Germinal center (tissue), 1 donor: ENCODE measurements at places on chromosomes 11 and 22.

DNA sequence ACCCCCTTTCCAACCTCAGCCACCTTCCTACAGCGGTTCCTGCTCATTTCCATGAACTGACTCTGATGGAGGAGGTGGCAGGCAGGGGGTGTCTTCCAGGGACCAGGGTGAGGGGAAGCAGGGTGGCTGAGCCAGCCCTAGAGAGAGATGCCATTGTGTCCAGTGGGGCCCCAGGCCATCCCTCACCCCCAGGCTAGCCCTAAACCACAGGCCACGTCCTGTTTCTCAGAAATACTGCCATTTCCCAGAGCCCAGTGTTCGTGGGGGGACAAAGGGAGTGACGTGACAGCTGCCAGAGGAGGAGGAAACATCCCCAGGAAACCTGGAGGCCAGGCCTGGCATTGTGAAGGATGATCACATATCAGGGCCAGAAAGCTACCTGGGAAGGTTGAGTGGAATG is 39.5 kb downstream of the CHRDL2 start:
- no peak for DNase-seq

DNA sequence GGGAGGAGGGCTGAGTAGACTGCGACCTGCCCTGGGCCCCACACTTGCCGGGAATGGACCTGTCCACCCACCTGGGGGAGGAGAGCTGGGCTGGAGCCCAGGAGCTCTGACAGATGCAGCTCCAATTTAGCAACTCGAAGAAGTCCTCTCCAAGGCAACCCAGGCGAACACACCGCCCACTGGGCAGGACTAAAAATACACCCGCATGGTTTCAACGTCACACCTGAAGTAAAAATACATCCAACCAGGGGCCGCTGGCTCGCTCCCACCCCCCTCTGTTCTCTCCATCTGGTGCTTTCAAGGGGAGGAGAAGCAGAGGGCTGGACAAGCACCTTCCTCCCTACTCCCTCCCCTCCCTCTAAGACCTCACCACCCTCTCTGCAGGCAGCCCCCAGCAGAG is 119.9 kb downstream of the FEZ1 start:
- no peak for DNase-seq

DNA sequence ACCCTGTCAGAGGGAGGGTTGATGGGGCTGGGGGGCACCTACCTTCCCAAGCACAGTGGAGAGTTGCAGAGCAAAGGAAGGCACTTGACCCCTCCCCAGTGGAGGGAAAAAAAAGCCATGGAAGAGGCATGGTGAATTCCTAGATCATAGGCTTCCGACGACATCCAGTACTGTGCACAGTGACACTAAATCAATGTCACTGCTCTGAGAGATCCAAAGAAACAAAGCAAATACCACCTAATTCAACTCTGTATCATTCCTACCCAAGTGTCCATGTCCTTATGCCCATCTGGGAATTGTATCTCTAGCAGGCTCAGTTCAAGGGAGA is 344.2 kb upstream of the NCAM1 start:
- no peak for DNase-seq

DNA sequence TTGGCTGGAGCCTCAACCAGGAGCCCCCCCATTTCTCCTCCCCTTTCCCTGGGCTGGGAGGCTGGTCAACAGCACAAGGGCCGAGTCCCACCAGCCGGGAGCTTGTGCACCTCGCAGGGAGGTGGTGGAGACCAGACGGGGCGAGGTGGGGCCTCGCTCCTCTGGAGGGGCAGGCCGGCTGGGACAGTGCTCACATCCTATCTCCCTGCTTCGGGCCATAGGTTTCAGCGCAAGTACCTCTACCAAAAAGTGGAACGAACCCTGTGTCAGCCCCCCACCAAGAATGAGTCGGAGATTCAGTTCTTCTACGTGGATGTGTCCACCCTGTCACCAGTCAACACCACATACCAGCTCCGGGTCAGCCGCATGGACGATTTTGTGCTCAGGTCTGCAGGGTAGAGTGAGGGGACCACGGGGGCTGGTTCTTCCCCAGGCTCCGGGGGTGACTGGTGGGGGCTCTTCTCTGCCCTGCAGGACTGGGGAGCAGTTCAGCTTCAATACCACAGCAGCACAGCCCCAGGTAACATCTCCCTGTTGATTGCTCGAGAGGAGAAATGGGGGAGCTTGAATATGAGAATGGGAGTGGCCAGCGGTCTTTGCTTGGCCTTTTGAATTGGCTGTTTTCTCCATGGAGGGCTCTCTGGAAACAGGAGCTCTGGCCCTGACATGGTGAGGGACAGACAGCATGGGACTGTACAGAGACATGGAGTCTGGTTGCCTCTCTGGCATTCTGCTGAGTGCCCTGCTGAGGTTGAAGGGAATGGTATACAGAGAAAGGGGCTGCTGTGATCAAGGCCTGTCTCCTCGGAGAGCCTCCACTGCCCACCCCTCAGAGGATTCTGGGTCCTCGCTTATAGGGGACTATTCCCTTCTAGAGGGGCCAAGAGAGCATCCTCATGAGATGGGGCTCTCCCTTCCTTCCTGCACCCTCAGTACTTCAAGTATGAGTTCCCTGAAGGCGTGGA is 3.3 kb downstream of the SIDT2 start:
- DNase-seq: no peak
